ENCODE measurements at places on chromosomes 6 and 20. TPM values are rescaled to one million over a fixed set of nuclear protein-coding genes. Genes with fewer than 3 reads are reported as not detected.

Gene SDCBP2
- total RNA-seq: 3.2 TPM

Gene CST7
- not detected for total RNA-seq

DNA sequence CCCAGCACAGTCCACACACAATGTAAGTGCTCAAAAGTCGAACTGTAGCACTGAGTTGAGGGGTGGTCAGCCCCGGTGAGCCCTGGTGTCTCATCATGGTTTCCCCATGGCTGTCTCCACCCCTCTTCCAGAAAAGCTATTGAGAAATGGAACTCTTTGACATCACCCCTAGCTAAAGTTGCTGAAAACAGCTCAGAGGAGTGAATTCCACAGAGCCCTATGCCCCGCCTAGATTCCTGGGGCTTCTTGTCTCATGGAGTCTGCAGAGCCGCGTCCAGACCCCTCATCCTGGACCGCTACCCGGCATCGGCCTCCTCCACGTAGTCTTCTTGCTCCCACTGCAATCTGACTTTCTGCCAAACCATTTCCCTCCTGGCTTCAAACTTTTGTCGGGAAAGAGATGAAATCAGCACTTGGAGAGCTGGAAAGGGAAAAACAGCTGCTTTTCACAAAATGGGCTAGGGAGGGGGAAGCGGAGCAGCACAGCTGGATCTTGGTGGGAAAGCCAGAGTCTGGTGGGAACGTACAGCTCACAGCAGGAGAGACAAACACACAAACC, 132.2 kb downstream of the SNX5 start:
- H3K27ac ChIP-seq: peak overlapping the region; percentile 97
- peaks cover 44% of the 10 kb centered on the region for H3K4me1 ChIP-seq
- no peak for DNase-seq
- H3K36me3 ChIP-seq: no peaks in the 10 kb centered on the region
- H3K4me3 ChIP-seq: peak overlapping the region; percentile 45
- no peaks in the 10 kb centered on the region for H3K27me3 ChIP-seq

GRCh38 chr20:59253779-59254319, 46.6 kb upstream of the EDN3 start:
- no peak overlapping the region for H3K4me3 ChIP-seq
- no peaks in the 10 kb centered on the region for H3K36me3 ChIP-seq
- no peaks in the 10 kb centered on the region for H3K27me3 ChIP-seq
- DNase-seq: no peak
